ENCODE measurements at places on chromosomes 1 and 21. TPM values are rescaled to one million over a fixed set of nuclear protein-coding genes. Genes with fewer than 3 reads are reported as not detected.

- DNase-seq, result no peak
These were observed 413.0 kb upstream of the ESRRG start for GRCh38 chr1:217135987-217136894.

GRCh38 chr21:29256126-29256910, 42.4 kb upstream of the BACH1 start:
- no peak for DNase-seq

GRCh38 chr1:36258960-36259344, 34.7 kb downstream of the THRAP3 start:
- no peak for DNase-seq

GRCh38 chr1:110293601-110294104, 45.5 kb upstream of the RBM15 start:
- DNase-seq, result no peak

GRCh38 chr1:7076572-7076971, 291.3 kb downstream of the CAMTA1 start:
- no peak for DNase-seq

GRCh38 chr1:74504125-74504932, 8.1 kb downstream of the LRRC53 start:
- DNase-seq, result peak; percentile 52

GRCh38 chr1:218301217-218301616, 16.1 kb downstream of the RRP15 start:
- DNase-seq, result no peak

DNA sequence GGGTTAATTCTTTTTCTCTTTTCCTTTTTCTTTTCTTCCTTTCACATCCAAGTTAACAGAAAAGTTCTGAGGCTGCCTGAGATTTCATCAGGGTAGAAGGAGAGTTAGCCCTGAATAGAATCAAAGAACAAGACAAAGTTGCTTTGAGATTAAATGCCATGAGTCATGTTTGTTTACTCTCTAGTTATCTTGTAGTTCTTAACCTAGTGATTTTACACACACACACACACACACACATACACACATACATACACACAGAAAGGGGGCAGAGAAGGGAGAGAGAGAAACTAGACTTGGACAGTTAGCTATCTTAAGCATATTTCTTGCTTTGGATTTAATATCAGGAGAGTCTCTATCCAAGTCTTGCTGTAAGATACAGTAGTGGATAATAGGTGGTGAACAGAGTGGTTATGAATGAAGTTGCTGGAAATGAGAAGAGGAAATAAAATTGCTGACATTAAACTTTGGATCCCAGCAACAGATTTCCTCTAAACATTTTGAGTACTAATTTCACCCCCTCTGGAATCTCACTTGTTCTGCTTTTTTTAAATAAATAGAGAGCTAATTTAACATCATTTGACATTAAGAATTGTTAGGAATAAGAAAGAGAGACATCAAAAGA, 19.9 kb downstream of the PLA2G4A start:
- no peak for DNase-seq

DNA sequence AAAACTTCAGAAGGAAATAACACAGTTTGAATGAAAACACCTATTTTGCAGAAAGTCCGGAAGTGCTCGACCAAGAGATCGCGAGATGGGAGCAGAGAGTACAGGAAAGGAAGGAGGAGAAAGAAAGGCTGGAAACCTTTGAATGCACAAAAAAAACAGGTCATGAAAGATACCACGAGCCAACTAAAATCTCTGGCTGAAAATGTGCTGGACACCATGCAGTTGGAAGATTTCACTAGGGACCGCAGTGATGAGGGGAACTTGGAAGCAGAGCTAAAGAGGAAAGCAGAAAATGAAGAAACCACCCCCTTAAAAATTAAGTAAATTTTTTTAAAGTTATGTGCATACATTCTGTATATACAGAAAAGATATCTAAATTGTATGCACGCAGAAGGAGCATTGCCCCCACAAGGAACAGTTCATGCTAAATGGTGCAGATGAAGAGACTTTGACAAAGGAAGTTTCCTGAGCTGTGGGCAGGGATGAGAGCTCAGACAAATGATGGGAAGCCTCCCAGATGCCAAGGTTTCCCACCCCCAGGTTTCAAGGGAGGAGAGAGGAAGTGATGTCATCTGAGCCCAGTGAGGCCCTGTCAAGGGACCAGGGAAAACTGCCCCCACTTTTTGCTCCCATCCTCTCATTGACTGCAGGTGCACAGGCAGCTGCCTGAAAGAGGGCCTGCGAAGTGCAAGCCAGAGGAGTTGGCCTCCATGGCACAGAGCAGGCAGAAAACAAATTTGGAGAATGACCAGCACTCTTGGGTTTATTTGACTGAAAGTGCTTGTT, 52.5 kb downstream of the ETS2 start:
- no peak for DNase-seq

- peak; percentile 61 for DNase-seq
These were observed 70.0 kb upstream of the TNFSF4 start for GRCh38 chr1:173276922-173277800.

DNA sequence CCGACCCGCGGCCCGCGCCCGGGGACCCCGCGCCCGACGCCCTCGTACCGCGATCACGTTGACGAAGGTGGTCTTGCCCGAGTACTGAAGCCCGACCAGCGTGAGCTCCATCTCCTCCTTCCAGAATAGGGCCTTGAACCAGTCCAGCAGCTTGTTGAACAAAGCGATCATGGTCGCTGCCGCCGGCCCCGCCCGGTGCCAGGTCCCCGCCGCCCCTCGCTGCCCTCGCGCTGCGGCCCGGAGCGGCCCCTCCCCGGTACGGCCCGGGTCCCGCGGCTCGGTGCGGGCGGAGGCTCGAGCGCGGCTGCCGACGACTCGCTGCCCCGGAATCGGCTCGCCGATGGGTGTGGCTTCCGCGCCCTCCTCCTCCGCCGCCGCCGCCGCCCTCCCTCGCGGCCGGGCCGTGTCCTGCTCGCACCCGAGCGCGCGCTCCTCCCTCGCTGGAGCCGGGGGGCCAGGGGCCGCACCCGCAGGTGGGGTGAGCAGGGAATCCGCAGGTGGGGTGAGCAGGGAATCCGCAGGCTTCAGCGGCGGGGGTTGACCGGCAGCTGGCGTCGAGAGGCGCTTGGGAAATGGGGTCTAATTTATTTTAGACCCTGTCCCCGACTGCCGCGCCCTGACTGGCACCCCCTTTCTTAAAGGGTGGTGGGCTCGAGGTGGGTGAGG, at the start of gene ARL8A:
TSS of gene ARL8A (minus strand) at position 336 of the 666 bp plus-strand sequence. CDS start at position 171, 165 bp downstream.
- peak; percentile 73 for DNase-seq

GRCh38 chr1:220338759-220339158, 66.5 kb upstream of the RAB3GAP2 start:
- no peak for DNase-seq

DNA sequence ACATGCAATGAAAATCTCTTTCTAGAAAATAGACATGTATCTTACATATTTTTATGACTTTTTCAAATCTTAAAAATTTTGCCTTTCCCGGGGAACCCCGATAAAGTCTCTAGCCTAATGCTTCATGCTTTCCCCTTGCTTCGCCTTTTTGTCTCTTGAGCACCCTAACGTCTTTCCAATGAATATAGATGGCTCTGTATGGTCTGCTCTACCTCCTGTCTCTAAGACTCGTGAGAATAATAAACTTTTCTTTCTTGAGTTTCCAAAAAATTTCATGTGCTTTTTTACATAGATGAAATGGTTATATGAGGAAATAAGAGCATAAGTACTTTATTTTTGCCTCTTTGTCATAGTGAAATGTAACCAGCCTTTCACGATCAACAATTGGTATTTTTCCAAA, 202.6 kb downstream of the PDE4B start:
- DNase-seq, result no peak

DNA sequence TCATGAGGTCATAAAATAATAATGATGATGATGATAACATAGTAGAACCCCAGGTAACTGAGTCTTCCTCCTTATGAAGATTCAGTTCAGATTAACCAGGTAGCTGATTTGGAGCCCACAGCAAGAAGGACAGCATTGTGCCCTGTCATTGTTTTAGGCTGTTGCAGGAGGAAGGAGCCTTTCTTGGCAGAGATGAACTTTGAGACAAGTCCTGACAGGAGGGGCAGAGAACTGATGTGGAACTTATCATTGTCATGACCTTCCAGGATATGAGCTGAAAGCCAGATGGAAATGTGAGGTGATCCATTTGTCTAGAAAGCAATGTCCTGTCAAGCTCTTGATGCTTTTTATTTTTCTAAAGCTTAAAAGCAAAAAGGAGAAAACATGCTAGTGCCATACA, 132.6 kb upstream of the COA6 start:
- no peak for DNase-seq

GRCh38 chr1:174358344-174358743, 89.4 kb upstream of the GPR52 start:
- DNase-seq, result no peak

- no peak for DNase-seq
These were observed 12.7 kb downstream of the MTFR1L start for GRCh38 chr1:25832336-25833037.

- no peak for DNase-seq
These were observed 108.6 kb downstream of the GPR52 start for GRCh38 chr1:174556392-174556791.

- DNase-seq, result no peak
These were observed 33.1 kb downstream of the PTPRU start for GRCh38 chr1:29269382-29269781.

GRCh38 chr1:202365092-202365815, 16.8 kb downstream of the PPP1R12B start:
- DNase-seq, result no peak

DNA sequence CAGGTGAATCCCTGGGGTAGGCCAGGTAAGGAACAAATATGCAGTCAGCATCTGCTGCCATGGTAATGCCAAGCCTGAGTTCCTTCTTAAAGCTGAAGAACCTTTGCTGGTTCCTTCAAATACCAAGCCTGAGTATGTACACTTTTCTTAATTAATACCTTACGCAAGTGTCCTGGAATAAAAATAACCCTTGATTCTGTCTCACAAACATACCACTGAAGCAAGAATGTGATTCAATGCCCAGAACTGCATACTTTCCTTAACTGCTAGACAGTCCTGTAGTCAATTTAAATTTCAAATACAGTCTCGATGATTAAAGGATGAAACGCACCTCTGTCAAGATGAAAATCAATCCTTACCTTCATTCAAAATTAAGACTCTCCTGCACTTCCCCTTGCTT, 634.0 kb upstream of the CHRM3 start:
- no peak for DNase-seq

DNA sequence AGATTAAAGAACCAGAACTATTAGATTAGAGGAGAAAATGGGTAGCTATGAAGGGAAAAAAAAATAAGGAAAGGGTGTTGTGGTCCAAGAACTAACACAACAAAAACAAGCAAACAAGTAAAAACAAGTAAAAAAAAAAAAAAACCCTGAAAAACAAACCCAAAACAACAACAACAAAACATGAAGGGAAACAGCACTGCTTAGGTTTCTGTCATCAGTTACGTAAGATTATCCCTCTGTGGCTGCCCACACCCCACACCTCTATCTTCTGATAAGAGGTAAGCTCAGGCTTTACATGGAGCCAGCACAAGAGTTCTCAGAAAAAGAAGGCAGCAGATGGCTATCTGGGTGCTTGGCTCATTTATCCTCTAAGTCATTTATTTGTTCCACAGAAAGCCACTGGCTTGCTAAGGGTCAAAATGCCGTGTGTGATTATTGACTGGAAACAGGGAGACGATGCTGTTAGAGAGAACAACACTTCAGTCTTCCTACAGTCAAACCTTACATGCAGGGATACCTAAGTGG, 57.5 kb downstream of the KIAA0319L start:
- DNase-seq, result no peak

DNA sequence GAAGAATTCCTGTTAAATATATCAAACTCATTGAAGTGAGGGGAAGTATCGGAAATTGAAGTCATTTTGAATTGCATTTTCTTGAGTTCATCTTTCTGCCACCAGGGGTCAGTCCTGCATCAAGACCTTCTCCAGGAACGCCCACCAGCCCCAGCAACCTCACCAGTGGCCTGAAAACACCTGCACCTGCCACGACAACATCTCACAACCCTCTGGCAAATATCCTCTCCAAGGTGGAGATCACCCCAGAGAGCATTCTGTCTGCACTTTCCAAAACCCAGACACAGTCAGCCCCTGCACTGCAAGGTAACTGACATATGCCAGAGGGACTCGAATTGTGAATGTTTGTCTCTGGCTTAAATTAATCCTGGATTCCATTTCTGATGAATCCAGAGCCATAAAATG, 22.8 kb upstream of the TARS2 start:
- peak; percentile 80 for DNase-seq

- peak; percentile 69 for DNase-seq
These were observed 1.0 kb upstream of the CDKN2C start for GRCh38 chr1:50968821-50969610.

GRCh38 chr1:107668762-107669161, 296.2 kb downstream of the VAV3 start:
- DNase-seq, result no peak

SMAP2 gene
- total RNA-seq, result 118 TPM

SYT2 gene
- not detected for total RNA-seq

FCAMR gene
- not detected for total RNA-seq

DDR2 gene
- total RNA-seq, result 0.41 TPM

TMEM269 gene
- total RNA-seq, result 0.46 TPM

KCNT2 gene
- total RNA-seq, result not detected

GBP3 gene
- 0.49 TPM for total RNA-seq

CFHR1 gene
- not detected for total RNA-seq

LCE2B gene
- total RNA-seq, result not detected

DENND4B gene
- total RNA-seq, result 160 TPM

XPR1 gene
- 17.2 TPM for total RNA-seq

HSD3B2 gene
- total RNA-seq, result not detected

ASPM gene
- total RNA-seq, result 93.9 TPM
